ENCODE measurements at places on chromosomes 2 and 18.

GRCh38 chr18:63244607-63245006 is 75.0 kb downstream of the BCL2 start:
- no peak for DNase-seq

DNA sequence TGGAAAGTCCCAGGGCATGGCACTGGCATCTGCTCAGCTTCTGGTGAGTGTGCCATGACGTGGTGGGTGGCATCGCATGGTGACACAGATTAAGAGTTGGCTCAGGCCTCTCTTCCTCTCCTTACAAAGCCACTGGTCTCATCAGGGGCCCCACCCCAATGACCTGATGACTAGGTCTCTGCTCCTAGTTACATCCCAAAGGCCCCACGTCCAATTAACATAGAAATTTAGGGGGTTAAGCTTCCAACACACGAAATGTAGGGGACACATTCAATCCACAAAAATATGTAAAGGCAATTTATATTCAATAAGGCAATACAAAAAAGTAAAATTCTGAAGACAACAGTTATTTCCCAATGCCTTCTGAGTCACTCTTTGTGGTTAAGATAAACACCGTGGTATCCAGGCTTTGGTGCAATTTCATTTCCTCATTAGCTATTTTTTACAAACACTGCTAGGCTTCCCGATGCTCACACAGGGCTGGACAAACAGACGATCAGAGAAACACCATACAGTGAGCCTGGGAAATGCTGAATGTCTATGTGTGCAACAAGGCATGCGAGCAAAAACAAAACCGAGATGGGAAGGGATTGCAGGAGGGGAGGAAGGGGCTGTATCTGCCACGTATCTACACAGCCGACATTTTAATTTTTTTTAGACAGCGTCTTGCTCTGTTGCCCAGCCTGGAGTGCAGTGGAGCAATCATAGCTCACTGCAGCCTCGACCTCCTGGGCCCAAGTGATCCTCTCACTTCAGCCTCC is 67.2 kb downstream of the MBP start:
- peak; percentile 41 for DNase-seq

DNA sequence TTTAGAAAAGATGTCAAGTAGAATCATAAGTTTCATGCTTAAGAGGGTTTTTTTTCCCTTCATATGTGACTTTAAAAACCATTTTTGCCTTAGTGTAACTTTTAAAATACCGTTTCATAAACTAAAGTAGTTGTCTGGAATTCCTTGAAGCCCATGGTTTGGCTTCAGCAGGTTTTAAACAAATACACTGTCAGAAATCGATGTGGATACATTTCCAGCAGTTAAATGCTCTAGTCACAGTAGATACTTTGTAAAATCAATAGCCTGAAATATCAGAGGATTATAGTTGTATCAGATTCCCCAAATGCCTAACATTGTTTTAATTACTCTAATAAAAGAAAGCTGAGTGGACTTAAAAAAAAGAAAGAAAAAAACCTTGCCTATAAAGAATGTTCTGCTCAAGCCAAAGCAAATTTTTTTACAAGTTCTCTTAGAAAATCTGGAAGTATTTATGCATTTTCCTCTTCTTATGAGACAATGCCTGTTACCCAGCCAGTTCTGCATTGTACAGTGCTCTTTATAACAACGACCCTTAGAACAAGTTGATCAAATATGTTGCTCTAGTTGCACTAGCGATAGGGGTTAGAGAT is 260.5 kb downstream of the LTBP1 start:
- DNase-seq: no peak

- DNase-seq: no peak
Observed at GRCh38 chr18:3554811-3555427, 104.9 kb downstream of the TGIF1 start.

DNA sequence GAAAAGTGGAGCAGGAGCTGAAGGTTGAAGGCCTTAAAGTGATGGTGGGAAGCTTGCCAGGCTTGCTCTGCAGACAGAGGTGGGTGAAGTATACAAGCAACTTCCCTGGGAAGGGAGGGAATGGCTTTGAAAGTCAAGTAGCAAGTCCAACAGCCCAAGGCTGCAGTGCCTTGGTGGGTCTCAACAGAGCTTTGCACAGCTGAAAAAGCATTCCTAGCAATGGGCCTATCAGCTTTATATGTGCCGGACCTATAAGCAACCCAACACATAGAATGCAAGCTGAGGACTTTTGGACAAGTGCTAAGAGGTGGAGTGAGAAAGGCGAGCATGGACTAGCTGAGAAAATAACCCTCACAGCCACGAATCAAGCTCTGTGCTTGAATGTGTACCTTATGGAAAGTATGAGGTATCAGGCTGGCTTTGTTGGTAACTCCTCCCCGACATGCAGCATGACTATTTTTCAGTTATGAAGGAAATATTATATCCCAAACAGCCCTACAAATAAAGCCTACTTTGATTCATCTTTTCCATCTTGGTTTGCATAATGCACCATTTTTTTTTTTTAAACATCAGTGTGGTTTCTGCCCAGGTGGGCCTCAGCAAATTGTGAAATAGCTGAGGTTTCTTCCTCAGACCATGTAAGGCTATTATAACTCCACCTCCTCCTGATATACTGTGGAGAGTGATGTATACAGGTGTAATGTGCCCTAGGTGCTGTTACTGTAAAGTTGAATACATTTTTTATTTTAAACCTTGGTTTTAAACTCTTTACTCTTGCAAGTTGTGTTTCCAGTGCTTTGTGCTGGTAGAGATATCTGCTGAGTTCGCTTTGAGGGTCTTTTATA is 241.4 kb upstream of the CXCR4 start:
- no peak for DNase-seq

DNA sequence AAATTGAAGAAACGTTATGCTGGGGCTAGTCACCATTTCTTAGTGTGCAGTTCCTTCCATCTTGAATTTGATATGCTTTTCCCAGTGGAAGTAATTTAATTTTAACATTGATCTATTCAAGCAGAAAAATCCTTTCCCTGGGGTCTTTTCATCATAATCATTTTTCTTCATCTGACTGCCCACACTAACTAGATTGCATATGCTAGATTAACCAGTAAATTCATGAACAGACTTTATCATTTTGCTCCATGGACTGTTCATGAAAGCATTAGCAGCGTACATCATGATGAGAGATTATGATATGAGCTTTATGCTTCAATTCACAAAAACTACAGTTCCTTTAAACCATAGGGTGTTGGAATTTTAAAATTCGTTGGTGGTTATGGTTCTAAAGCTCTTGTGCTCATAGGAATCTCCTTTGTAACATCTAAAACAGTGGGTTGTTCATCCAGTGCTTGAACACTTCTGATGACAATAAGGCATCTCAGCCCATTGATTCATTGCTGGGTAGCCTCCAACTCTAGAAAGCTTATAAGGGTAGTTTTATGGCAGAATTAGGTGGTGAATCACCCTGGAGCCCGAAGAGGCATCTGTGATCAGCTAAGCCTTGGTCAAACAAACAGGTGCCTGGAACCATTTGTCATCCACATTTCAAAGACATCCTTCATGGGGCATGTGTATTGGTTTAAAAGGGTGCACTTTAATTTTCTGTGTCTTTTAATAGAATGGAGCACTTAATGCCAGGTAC is 77.2 kb upstream of the NDUFV2 start:
- DNase-seq: no peak
